Activated naive CD4-positive, alpha-beta T cell treated with anti-CD3 and anti-CD28 coated beads, Interleukin-2, amount 50 U/mL, for 16 hours (primary cell): ENCODE measurements at places on chromosomes 11 and 22.

DNA sequence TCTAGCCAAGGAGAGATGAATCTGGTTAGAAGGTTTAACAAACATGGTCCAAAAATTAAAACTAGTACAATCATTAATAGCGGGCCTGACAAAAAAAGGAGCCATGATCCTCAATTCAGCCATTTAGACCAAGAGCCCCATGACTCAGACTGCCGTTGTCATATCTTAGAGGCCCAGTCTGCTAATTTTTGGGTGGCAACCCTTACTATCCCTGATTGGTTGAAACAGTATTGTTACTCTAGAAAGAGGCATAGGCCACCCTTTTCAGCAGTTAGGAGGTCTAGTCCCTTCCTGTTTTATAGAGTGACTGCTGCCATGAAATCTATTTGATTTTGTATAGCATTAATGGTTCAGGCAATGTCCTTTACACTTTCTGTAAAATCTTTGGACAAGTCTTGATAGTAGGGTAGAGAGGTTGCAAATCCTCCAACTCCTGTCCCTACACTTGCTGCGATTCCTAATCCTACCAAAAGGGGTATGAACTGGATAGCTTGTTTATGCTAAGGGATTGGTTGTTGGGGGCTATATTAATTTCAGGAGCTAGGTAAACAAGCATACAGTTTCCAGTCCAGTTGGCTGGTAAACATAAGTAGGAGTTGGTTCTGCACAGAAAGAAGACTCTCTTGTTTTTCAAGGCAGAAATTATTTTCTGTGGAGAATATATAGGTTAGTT lies 1056.3 kb upstream of the CNTN5 start:
- DNase-seq = no peak

DNA sequence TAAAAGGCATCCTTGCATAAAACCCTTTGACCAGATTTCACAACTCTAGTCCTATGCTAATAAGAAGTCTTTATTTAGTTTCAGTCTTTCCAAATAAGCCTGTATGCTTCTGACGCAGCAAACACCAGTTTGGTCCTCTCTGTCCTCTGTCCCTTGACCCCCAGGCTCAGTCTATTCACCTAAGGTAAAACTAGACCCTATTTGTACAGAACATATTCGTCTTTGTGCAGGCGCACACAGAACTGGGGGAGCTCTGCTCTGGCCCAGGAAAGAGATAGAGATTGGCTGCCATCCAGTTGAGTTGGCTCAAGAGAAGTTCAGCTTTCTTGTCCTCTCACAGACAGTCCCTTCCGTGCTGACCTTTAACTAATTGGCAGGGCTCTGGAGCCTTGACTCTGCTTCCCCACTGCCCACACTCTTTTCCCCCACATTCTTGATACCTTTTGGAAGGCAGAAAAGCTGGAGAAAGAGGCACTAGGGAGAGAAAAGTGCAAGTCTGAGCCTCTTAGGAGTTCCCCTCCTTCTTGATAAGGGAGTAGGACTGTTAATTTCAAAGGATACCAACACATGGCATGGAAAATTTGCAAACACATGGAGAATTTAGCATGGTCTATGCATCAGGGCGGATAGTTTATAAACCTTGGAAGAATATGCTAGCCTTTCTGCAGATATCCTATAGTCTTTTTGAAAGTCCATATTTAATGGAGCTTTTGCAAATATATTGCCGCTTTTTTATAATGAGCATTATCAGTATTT lies 21.2 kb upstream of the PSMA1 start:
- DNase-seq = no peak

DNA sequence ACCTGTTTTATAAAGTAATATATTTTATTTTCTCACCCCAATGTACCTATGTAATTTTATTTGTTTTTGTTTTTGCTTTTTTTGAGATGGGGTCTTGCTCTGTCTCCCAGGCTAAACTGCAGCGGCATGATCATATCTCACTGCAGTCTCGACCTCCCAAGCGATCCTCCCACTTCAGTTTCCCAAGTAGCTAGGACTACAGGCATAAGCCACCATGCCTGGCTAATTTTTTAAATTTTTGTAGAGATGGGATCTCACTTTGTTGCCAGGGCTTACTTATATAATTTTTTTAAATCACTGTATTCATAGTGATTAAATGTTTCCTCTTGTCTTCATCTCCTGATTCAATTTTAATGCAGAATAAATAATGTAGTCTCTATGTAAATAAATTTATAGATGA lies 13.2 kb upstream of the DNAJB7 start:
- no peak for DNase-seq

GRCh38 chr22:22558972-22559603 lies at the start of gene PRAME:
PRAME (minus strand) TSS chr22:22559265; CDS start chr22:22556832, 2,433 bp downstream.
- DNase-seq = peak; percentile 73

DNA sequence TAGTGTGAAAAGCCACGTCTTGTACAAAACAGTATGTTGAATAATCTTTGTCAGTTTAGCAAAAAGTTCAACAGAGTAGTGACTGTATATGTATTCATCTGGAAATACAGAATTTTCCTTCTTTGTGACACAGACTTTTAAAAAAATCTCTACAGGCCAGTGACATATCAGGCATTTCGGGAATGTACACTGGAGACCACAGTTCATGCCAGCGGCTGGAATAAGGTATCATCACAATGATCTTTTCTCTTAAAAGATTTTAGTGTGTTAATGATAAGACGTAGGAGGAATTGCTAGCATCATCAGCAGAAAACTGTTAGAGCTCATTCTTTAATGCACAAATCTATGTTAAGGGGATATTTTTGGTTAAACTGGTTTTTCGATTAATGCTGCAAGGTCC lies 57.4 kb downstream of the BCL2L13 start:
- DNase-seq = no peak

DNA sequence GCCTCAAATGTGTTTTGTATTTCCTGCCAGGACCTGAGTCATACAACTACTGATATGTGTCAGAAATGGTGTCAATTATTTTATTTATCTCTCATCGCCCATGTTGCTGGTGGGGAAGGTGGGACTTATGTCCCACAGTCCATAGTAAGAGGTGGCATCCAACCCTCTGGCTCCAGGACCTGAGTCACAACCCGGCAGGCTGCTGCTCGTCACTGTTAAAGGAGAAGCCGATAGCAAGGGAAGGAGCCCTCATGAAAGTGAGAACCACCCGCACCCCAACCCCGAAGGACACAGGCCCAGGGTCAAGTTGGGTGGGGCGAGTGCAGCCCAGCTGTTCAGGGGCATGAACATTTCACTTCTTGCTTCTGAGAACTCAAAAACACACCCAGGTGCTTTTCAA lies 33.1 kb upstream of the TP53I11 start:
- no peak for DNase-seq

GRCh38 chr11:69657911-69658625 lies 17.1 kb downstream of the LTO1 start:
- no peak for DNase-seq

- no peak for DNase-seq
These were observed 18.4 kb upstream of the SMPD1 start for GRCh38 chr11:6371825-6372224.

DNA sequence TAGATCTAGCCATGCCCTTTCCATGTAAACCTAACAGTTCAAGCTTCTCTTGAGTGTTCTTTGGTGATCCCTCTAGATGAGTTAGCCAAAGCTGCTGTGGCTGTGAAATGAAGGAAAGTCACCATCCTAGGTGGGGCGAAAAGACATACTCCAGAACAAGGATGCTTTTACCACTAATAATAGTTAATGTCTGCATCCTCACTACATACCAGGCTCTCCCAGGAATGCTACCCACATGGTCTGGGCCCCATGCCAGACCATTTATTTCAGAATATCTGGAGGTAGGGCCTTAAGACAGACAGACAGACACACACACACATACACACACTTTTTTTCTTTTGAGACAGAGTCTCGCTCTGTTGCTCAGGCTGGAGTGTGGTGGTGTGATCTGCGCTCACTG lies 14.7 kb downstream of the ABTB2 start:
- no peak for DNase-seq

GRCh38 chr11:105344938-105345337 lies 205.4 kb upstream of the CARD18 start:
- no peak for DNase-seq

- no peak for DNase-seq
These were observed 43.4 kb downstream of the PKNOX2 start for GRCh38 chr11:125207866-125208425.

DNA sequence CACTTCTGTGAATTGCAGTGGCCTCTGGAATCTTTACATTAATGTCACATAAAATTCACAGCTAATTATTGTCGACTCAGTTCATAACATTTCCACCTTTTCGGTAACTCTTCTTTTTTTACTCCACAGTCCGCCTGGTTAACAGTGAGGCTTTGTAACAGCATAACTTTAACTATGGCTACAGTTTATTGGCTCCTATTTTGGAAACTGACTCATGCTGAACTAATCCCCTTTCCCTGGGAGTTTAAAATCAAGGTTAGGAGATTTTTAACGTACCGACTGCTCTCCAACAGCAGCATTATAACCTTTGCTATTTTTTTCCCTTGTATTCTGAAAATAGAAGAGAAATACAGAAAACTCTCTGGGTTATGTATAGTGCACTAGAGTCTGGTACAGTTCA lies 3.2 kb upstream of the POGLUT3 start:
- no peak for DNase-seq

- DNase-seq = no peak
These were observed 14.2 kb upstream of the APOA1 start for GRCh38 chr11:116851626-116852025.

DNA sequence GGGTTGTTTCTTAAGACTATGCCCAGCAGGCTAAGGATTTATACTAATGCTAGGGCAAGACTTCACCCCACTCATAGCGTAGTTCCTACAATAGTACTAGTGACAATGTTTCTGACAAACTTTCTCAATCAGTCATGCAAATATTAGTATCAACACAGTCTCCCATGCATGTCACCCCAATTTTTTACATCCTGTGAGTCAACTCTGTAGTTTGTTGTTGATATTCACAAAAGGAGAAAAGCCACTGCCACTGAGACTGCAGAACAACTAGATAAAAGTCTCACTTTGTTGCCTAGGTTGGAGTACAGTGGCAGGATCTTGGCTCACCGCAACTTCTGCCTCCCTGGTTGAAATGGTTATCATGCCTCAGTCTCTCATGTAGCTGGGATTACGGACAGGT lies 155.2 kb downstream of the RBFOX2 start:
- DNase-seq = no peak

DNA sequence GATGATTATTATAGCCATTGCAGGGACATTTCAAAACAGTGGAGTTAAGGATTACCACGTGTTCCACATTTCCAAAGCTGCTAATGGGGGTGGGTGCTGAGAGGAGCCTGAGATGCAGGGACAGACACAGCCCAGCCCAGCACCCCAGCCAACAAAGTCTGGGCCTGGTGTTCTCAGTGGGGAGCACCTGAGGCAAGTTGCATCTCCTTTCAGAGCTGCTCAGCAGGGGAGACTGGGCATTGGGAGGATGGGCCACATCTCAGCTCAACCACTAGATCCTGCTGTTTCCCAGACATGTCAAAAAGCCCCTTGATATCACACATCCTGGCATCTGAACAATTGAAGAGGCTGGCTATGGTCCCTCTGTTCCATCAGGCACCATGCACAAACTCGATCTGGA lies 458.0 kb upstream of the KIRREL3 start:
- no peak for DNase-seq

DNA sequence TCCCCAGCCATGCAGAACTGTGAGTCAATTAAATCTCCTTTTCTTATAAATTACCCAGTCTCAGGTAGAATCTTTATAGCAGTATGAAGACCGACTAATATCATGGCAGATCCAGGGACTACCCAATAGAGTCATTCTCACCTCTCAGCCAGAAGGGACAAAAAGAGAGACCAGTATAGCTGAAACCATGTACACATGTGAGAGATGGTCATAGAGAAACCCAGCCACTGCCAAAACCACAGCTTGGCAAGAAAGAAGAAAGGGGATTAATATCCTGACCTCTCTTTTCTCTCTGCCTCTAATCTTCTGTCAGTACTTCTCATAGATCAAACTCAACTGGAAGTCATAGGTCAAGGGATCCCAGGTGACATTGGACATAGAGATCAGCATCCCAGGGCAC lies 109.8 kb downstream of the CCDC34 start:
- no peak for DNase-seq

DNA sequence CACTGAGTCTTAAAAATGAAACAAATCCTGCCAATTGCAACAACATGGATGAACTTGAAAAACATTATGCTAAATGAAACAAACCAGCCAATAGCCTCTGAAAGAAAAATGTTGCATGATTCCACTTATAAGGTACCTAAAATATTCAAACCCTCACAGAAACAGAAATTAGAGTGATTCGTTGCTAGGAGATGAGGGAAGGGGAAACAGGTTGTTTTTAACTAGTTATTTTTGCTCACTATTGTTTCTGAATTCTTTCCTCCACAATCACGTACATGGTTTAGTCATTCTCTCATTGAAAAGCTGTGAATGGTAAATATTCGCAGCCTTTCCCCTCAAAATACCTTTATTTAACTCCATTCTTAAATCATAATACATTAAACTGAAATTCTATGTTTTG lies 14.0 kb upstream of the TYR start:
- no peak for DNase-seq

- no peak for DNase-seq
These were observed 103.5 kb downstream of the MICAL2 start for GRCh38 chr11:12213883-12214282.

GRCh38 chr11:20015529-20016427 lies 144.5 kb downstream of the DBX1 start:
- no peak for DNase-seq

GRCh38 chr11:104968856-104969776 lies 742 bp upstream of the CASP4 start:
- no peak for DNase-seq

GRCh38 chr22:39382410-39382809 lies 17.2 kb upstream of the TAB1 start:
- no peak for DNase-seq

DNA sequence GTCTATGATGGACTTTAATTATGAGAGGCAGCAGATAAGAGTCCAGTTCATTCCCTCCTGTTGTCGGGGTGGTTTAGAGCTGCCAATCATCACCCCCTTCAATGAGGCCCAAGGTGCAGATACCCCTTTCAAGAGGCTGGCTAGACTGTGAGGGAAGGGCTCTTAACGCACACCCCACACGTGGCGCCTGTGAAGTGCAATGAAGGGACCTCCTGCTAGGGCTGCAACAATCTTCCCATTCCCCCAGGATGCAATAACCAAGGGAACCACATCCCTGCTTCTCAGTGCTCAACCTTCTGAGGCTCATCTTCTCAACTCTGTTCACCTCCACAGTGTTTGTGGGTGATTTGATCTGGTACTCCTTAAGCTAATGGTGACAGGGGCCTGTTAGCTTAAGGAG lies 19.0 kb downstream of the TENM4 start:
- no peak for DNase-seq

DNA sequence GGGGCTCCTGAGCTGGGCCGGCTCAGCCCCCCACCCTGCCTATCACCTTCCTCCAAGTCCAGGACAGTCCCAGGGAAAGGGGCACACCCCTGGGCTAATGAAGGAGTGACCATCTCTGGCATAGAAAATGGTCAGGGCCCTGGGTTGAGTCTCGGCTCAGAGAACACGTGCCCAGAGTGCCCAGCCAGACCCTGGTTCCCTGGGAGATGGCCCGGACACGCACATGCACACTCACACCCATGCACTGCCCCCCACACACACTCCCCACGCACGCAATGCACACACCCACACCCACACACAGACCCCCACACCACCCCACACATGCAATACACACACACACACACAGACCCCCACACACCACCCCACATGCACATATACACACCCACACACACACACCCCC lies 28.7 kb downstream of the KCNC1 start:
- DNase-seq = no peak
